ENCODE measurements at places on chromosomes 3 and 15. TPM values are rescaled to one million over a fixed set of nuclear protein-coding genes. Genes with fewer than 3 reads are reported as not detected.

The CHRD gene
- polyA plus RNA-seq = 24.9 TPM

The ANKUB1 gene
- polyA plus RNA-seq = not detected

The SEMA6D gene
- 49.1 TPM for polyA plus RNA-seq

The IQCH gene
- 0.92 TPM for polyA plus RNA-seq

The SLC6A1 gene
- polyA plus RNA-seq = 6.5 TPM

The CCR8 gene
- not detected for polyA plus RNA-seq

The LDHAL6B gene
- 0.14 TPM for polyA plus RNA-seq

The GPR149 gene
- not detected for polyA plus RNA-seq

The GP9 gene
- polyA plus RNA-seq = 0.22 TPM

The BRPF1 gene
- polyA plus RNA-seq = 15.0 TPM

The TTLL13 gene
- 0.08 TPM for polyA plus RNA-seq

The MAN2C1 gene
- 65.2 TPM for polyA plus RNA-seq

The TMEM212 gene
- polyA plus RNA-seq = not detected

The EPHA3 gene
- polyA plus RNA-seq = 17.4 TPM

The HCN4 gene
- polyA plus RNA-seq = not detected

The UCN2 gene
- 6.5 TPM for polyA plus RNA-seq

The C15orf40 gene
- polyA plus RNA-seq = 15.3 TPM

The TJP1 gene
- 49.9 TPM for polyA plus RNA-seq

The TAMM41 gene
- polyA plus RNA-seq = 17.0 TPM

The GPR176 gene
- 6.3 TPM for polyA plus RNA-seq

The XCR1 gene
- 0.44 TPM for polyA plus RNA-seq

The PSMD2 gene
- polyA plus RNA-seq = 146 TPM

The ADGRG7 gene
- polyA plus RNA-seq = not detected
